ENCODE measurements at places on chromosomes 11 and 22.
A peak's percentile ranks its signal among the peaks of the same experiment; 100 is the strongest.

DNA sequence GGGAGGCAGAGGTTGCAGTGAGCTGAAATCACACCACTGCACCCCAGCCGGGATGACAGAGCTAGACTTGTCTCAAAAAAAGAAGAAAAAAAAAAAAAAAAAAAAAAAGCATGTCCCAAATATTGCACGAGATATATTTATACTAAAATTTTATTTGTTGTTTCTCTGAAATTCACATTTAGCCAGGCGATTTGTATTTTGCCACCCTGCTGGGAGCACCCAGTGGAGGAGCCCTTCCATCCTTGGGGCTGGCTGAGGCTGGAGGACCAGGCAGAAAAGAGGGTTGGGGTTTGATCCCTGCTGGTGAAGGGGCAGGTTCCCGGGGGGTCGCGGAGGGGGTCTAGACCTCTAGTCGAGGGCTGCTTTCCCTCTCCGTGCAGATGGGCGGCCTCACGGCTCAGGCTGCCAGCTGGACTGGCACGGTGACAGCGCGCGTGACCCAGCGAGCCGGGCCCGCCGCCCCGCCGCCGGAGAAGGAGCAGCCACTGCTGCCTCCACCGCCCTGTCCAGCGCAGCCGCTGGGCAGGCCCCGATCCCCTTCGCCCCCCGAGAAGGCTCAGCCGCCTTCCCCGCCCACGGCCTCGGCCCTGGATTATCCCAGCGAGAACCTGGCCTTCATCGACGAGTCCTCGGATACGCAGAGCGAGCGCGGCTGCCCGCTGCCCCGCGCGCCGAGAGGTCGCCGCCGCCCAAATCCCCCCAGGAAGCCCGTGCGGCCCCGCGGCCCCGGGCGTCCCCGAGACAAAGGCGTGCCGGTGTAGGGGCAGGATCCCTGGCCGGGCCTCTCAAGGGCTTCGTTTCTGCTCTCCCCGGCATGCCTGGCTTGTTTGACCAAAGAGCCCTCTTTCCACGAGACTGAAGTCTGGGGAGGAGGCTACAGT lies 952 bp upstream of the CATSPERZ start:
- DNase-seq, result peak; percentile 33

- no peak for DNase-seq
Measured at GRCh38 chr22:41534219-41534618, 10.1 kb downstream of the POLR3H start.

- DNase-seq, result no peak
Measured at GRCh38 chr11:34996958-34997357, 80.5 kb downstream of the PDHX start.

- peak; percentile 51 for DNase-seq
Measured at GRCh38 chr11:8080674-8081590, at the start of gene TUB. TSS of gene TUB (plus strand) at chr11:8081211. CDS start at chr11:8081511, 300 bp downstream.

- peak; percentile 77 for DNase-seq
Measured at GRCh38 chr11:1825039-1825740, 9.6 kb upstream of the SYT8 start.
